ENCODE measurements at places on chromosomes 12 and 14.

DNA sequence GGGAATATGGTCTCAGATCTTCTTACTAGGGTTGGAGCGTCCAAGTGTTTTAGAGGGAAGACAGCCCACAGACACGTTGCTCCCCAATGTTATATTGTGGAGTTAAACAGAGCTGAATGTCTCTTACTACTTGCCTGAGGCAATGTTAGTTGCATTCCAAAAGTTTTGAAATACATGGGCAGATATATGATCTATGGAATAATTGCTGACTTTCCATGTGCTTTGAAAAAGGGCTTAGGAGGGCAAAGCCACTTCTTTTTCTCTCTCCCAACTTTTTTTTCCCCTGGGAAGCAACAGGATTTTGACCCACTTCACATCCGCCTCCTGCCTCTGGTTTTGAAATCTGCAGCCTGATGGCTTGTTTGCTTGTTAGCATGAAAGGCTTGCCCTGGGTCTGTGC lies 33.7 kb upstream of the PAX9 start:
- DNase-seq, result no peak

DNA sequence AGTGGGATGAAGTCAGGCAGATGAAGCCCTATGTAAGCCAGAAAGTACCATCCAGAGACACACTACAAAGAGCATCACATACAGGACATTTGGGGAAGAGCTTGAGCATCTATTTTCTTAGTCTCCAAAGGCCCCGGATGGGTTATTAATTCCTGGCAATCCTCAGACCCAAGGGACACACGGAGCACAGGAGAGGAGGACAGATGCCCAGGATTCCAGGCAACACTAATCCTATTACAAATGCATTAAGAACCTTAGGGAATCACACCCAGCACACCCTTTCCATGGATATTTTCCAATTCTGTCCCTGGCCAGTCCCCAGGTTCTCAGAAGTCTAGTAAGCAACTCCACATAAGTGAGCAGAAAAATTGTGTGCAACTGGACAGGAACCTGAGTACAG lies 65.9 kb downstream of the CMKLR1 start:
- DNase-seq, result no peak

DNA sequence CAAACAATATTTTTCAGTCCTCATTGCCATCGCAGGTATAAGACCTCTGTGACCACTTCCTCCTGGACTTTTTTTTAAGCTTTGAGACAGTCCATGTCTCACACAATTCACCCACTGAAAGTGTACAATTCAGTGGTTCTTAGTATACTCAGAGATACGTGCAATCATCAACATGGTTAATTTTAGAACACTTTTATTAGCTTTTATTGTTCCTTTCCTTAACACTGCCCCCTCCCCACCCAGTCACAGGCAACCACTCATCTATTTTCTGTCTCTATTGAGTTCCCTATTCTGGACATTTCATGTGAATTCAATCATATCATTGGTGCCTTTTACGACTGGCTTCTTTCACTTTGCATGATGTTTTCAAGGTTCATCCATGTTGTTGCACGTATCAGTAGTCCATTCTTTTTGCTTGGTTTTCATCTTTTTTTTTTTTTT lies 16.2 kb downstream of the NCKAP5L start:
- DNase-seq, result no peak

DNA sequence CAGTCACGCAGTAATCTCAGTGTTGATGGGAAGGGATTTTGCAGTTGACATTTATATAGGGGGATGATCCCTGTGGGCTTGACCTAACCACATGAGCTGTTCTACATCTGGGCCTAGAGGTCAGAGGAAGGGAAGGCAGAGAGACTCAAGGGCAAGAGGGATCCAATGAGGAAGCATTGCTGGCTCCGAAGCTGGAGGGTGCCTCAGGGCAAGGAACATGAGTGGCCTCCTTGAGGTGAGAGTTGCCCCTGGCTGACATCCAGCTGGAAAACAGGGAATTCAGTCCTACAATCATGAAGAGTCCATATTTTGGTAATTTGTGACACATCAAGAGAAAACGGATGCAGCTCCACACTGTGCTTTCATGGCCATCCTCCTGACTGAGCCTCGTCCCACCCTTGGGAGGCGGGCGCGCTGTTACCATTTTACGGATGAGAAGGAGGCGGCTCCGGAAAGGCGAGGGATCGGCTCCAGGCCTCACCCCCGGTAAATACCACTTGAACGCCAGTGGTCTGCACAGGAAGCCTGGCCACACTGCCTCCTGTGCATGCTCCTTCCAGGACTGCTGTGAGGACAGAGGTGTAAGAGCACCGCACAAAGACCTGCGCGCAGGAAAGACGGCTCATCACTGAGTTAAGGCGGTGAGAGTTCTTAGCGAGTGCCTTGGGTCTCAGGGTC lies 18.5 kb upstream of the FKBP4 start:
- DNase-seq, result no peak

GRCh38 chr12:59408431-59408830 lies 187.4 kb upstream of the SLC16A7 start:
- DNase-seq, result no peak

GRCh38 chr14:103442288-103442687 lies 57.1 kb downstream of the MARK3 start:
- DNase-seq, result no peak

DNA sequence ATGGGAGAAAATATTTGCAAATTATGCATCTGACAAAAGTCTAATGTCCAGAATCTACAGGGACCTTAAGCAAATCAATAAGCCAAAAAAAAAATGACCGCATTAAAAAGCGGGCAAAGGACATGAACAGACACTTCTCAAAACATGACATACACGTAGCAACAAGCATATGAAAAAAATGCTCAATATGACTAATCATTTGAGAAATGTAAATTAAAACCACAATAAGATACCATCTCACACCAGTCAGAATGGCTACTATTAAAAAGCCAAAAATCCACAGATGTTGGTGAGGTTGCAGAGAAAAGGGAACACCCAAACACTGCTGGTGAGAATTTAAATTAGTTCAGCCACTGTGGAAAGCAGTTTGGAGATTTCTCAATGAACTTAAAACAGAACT lies 16.1 kb downstream of the PAWR start:
- DNase-seq, result no peak

- no peak for DNase-seq
Observed at GRCh38 chr14:51293149-51293911, 53.3 kb downstream of the TMX1 start.

GRCh38 chr12:108612788-108613282 lies 15.0 kb upstream of the TMEM119 start:
- DNase-seq, result no peak

- no peak for DNase-seq
Observed at GRCh38 chr14:89625244-89625713, 208.2 kb upstream of the FOXN3 start.

DNA sequence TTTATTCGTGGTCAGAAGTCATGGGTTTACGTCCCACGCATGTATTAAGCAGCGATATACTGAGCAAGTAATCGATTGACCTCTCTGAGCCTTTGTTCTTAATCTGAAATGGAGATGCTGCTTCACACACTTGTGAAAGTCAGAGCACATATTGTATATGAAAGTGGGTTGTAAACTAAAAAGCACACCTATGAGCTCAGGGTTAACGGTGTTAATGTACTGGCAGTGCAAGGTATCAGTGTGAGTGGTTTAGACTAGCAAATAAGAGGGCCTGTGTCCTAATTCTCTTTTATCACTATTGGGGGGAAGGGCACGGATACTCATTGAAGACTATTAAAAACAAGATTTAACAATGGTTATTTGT lies 676 bp downstream of the MRPL42 start:
- DNase-seq, result no peak

- no peak for DNase-seq
Observed at GRCh38 chr12:4242595-4242994, 31.0 kb upstream of the CCND2 start.

DNA sequence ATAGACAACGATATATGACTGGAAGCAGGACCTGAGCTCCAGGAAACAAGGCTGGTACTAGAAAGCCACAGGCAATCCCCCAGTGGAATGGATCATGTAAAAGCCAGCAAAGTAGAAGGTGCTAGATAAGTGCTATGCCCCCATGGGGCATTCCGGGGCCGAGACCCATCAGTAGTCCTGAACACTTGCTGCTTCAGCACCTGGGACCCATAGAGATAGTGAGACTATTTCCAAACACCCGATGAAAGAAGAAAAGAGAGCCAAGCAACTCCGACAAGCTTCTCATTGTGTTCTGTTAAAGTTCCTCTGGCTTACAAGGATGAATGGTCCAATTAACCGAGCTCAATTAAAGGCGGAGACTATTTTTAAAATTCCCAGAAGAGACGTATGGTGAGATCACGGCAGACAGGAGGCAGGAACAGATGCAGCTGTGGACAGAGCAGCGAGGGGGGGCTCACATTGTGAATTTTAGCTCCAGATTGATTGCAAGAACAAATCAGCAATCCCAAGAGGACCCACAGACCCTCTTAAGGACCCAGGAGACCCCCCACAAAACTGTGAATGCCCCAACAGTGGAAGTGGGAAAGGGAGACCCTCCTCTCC lies 142.5 kb upstream of the OVCH1 start:
- no peak for DNase-seq

DNA sequence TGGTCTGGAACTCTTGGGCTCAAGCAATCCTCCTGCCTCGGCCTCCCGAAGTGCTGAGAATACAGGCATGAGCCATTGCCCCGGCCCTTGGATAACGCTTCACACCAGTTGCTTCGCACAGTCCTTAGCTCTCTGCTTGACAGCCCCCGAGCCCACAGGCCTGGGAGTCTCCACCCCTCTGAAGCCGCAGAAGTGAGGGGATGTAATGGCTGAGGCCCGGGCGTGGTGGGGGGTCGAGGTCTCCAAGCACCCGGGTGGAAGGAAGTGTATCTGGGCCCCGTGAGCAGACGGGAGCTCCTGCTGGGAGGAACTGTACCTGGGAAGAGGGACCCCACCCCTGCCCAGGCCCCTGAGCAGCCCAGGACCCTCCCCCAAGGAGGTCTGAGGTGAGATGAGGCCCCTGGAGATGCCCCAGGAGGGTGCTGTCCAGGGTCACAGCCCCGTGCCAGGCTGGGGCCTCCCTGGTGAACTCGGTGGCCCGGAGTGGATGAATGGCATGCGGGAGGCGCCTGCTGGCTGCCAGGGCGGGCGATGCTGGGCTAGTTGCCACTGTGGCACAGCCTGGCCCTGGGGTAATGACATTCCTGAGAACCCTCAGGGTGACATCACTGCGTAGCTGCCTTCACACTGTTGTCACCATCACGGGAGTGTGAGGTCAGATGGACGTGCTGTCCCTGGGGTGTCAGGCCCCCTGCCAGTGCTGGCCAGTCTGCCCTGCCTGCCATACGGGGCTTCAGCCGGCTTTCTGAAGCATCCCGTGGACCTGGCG lies 48.9 kb downstream of the KIF26A start:
- DNase-seq, result no peak

GRCh38 chr12:47725893-47726292 lies 603 bp upstream of the ENDOU start:
- no peak for DNase-seq

DNA sequence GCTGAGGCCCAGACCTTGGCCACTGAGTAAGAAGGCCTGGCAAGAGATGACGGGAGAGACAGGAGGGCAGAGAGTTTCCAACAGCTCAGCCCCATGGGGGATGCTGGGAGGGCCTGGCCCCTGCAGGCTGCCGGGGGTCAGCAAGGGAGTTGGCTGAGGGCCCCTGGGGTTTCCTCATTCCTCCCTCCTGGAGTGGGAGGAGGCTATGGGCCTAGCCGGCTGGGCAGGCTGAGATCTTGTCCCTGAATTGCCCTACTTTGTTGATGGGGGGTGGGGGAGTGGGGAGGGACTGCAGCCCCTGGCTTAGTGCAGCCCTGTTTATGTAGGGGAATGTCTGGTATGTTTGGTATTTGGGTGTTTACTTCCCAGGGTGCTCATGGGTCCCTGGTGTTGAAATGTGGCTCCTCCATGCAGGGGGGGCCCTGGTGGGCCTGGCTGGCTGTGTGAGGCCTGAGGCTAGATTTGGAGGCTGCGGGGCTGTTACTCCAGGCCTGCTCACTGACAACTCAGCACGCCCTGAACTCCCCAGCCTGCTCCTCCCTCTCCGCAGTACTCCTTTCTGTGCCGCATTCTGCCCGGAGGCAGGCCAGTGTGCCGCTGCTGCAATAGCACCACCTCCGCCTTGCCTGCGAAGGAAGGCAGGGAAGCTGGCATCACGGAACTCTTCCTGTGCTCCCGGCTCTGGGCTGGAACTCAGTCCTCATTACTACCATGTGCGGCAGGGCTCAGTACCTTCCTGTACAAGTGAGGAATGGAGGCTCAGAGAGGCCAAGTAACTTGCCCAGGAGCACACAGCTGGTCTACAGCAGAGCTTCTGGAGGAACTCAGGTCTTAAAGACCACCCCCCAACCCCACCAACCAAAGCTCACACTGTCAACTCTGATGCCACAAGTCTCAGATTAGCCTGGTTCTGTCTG lies 25.3 kb downstream of the JDP2 start:
- DNase-seq, result no peak

GRCh38 chr14:28141662-28142061 lies 624.9 kb upstream of the FOXG1 start:
- DNase-seq, result no peak

GRCh38 chr12:128111333-128111732 lies 155.6 kb upstream of the TMEM132C start:
- no peak for DNase-seq

GRCh38 chr14:70077720-70078119 lies 111.0 kb downstream of the SLC8A3 start:
- DNase-seq, result no peak

GRCh38 chr12:51806896-51807295 lies 41.6 kb downstream of the FIGNL2 start:
- DNase-seq, result no peak

DNA sequence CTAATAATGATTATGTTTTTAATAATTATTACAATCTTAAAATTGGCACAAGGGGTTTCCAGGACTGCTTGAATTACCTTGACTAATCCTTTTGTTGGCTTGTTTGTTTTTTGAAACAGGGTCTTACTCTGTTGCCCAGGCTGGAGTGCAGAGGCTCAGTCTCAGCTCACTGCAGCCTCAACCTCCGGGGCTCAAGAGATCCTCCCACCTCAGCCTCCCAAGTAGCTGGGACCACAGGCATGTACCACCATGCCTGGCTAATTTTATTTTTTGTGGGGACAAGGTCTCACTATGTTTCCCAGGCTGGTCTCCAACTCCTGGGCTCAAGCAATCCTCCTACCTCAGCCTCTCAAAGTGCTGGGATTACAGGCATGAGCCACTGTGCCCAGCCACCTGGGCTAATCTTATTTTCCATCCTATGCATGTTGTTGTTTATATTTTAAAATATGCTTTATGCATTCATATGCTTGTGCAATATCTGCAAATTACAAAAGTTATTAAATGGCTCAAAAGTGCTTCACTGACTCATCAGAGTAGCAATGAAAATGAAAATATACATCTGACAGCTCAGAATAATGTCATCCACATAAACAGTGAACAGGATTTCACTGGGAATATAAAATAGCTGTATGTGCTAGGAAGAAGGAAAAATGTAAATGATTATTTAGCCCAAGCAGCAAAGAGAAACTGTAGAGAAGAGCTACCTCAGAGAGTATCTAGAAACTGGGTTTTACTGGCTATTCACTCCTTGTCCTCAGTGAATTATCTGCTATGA lies 24.8 kb upstream of the PLEKHG6 start:
- no peak for DNase-seq
